IgD-negative memory B cell (primary cell): ENCODE measurements at places on chromosomes 12 and 14. TPM values are rescaled to one million over a fixed set of nuclear protein-coding genes. Genes with fewer than 3 reads are reported as not detected.

The SLC22A17 gene
- 0.49 TPM for polyA plus RNA-seq

The KLRC2 gene
- polyA plus RNA-seq, result not detected

The PTCSC3 gene
- not detected for polyA plus RNA-seq

The TPCN1 gene
- polyA plus RNA-seq, result 17.4 TPM

The PPP2R3C gene
- 47.1 TPM for polyA plus RNA-seq

The TTC9 gene
- polyA plus RNA-seq, result 9.2 TPM

The CCDC196 gene
- not detected for polyA plus RNA-seq

The TMEM132C gene
- polyA plus RNA-seq, result not detected

The DPY19L2 gene
- not detected for polyA plus RNA-seq
